Right ventricle myocardium superior (tissue), 1 donor: ENCODE measurements at places on chromosomes 1 and 21.

DNA sequence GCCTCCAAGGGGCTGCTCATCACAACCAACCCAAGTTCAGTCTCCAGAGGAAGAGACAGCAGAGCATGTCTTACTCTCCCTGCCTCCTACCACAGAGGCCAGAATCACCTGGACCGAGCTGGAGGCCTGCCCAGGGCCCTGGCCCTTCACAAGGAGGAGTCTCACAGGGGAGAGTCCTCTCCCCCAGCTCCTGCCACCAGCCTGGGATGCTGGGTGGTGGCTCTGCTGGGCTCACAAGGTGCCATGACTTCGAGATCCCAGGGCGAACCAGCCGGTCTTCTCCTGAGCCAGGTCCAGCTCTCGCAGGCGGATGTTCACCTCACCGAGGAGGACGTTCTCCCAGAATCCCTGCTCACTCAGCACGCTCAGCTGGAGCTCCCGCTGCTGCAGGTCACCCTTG, 13.0 kb upstream of the PPP1R15B start:
- no peak for DNase-seq

- no peak for DNase-seq
Observed at GRCh38 chr1:58864654-58865053, 80.8 kb upstream of the JUN start.

- DNase-seq: peak; percentile 65
Observed at GRCh38 chr1:48202030-48202752, 20.3 kb upstream of the SLC5A9 start.

DNA sequence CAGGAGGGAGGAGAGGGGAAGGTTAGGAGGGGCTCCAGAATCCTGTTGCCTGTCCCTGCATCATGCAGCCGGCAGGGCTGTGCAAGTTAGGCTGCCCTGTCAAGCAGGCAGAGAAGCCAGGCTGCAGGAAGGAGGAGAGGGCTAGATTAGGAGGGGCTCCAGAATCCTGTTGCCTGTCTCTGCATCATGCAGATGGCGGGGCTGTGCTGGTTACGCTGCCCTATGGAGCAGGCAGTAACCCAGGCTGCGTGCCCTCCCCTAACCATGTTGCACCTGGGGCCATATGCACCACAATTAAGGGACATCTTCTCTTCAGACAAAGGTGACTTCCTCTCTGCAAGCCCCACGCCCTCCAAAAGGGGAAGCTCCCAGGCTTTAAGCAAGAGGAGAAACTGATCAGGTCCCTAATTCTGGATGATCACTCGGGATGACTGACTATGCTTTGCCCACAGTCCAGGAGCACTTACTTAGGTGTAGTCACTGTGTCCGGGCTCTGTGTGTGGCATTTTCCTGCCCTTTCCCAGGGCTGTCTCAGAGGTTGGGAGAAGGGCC, 457.4 kb downstream of the SETD4 start:
- no peak for DNase-seq

GRCh38 chr21:18940791-18941190, 537.2 kb upstream of the TMPRSS15 start:
- no peak for DNase-seq

- DNase-seq: no peak
Observed at GRCh38 chr21:28308516-28308915, 684.2 kb downstream of the LTN1 start.
